Daoy (cell line): ENCODE measurements at places on chromosomes 5 and 9. TPM values are rescaled to one million over a fixed set of nuclear protein-coding genes. Genes with fewer than 3 reads are reported as not detected.

DNA sequence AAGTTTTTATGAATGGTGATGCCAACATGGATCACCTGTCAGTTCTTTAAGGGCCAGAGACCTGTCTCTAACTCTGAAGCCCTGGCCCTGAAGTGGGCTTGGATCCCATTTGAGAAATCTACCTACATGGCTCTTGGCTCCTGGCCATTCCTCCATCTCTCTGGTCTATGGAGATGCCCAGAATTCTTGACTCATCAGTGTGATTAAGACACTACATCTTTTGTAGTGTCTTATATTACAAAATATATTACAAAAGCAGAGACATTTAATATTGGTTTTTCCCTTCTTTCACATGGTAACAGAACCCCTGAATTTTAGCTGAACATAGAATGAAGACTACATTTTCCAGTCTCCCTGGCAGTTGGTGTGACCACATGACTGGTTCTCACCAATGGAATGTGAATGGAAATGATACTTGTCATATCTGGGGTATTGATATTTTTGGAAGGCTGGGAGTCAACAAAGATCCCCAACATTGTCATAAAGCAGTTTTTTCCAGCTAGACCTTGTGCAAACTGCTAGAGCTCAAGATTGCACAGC lies 198.3 kb downstream of the SREK1 start:
- no peak for DNase-seq

DNA sequence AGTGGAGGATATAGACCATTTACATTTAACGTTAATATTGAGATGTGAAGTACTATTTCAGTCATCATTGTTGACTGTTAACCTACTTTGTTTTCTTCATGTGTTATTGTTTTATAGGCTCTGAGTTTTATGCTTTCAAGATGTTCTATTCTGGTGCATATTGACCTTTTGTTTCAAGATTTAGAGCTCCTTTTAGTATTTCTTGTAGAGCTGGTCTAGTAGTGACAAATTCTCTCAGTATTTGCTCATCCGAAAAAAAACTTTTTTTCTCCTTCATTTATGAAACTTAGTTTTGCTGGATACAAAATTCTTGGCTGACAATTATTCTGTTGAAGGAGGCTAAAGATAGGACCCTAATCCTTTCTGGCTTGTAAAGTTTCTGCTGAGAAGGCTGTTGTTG lies 91.3 kb downstream of the INVS start:
- no peak for DNase-seq

GRCh38 chr5:120260651-120261050 lies 203.4 kb upstream of the PRR16 start:
- no peak for DNase-seq

DNA sequence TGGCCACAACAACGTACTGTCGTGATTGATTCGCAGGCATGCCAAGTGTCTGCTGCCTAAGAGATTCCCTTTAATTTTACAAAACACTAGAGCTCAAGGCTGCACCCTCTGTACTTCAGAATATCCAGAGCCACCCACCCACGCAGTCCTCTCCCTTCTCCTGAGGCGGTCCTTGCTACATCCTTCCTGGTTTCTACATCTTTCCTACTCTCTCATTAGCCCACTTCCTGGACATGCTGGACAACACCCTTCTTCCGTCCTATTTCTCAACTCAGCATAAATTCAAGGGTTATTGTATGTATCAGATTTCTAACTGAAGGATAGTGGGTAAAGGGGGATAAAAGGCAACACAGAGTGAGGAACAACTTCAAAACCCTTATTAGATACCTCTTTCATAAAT lies 148.4 kb upstream of the MAP3K1 start:
- DNase-seq = no peak

DNA sequence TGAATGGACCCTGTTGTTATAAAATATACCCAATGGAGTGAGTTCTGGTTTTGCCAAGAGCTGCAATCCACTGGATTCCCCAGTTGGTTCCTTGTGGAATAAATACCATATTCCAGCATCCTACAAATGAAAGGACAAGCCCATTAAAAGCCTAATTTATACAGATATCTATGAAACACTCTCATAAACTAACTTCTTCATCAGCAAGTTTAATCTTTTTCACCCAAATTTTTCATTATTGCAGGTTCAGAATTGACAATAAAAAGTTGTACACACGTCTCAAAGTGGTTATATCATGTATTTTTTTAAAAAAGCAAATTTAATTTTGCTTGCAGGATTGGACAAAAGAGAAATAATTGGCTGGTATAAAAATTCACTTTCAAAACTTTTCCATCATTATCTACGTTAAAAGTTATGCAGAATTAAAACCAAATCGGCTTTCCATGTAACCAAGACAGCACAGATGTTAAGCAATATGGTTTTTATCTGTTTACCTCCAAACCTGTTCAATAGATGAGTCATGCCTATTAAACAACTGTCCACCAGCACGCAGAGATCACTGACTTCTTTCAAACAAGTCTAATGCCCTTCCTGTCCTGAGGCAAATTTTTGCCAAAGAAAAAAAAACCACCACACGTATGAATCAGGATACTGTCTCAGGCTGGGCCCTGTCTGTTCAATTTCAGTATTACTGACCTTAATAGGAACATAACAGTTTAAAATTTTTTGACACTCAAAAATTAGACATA lies 42.5 kb downstream of the CEMIP2 start:
- peak; percentile 66 for DNase-seq

ANKRD18A gene
- 1.1 and 1.5 TPM in 2 replicates for total RNA-seq

PARP8 gene
- 9.5 and 11.5 TPM in 2 replicates for total RNA-seq

DNA sequence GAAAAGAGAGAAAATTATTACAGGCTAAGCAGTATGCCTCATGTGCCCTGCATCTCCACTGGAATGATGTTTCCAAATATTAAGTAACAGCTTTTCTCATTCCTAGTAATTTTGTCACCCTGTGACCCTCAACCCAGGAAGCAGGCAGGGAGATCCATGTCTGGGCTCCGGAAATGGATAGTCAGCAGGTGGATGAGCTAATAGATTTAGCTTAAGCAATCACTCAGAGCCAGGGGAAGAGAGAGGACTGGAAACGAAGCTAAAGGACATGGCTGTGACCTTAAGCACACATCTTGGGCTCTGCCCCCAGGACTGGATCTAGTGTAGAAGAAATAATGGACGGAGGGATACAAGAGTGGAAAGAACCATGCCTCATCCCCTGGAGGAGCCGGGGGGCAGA lies 89.5 kb downstream of the ARSB start:
- no peak for DNase-seq

GRCh38 chr5:109485030-109485429 lies 75.3 kb upstream of the PJA2 start:
- DNase-seq = peak; percentile 37

DNA sequence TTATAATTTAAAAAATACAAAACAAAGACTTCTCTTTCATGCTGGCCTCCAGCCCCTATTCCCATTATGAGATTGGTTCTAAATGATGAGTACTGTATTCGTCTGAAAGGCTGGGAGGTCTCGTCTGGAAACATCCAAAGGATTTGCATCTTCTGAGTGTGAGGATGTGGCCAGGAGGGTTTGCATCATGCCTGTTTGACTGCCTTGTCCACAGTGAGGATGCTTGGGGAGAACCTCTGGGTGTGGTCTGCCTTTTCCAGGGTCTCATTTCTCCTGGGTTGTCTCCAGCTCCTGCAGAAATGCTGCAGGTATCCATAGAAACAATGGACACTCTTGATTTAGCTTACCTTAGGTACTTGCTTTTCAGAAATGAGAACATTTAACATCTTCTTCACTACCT lies 26.4 kb upstream of the CXCL14 start:
- DNase-seq = no peak

ARHGAP26 gene
- 5.8 and 7.7 TPM in 2 replicates for total RNA-seq

PTGES gene
- total RNA-seq = 3.9 and 4.5 TPM in 2 replicates

DNA sequence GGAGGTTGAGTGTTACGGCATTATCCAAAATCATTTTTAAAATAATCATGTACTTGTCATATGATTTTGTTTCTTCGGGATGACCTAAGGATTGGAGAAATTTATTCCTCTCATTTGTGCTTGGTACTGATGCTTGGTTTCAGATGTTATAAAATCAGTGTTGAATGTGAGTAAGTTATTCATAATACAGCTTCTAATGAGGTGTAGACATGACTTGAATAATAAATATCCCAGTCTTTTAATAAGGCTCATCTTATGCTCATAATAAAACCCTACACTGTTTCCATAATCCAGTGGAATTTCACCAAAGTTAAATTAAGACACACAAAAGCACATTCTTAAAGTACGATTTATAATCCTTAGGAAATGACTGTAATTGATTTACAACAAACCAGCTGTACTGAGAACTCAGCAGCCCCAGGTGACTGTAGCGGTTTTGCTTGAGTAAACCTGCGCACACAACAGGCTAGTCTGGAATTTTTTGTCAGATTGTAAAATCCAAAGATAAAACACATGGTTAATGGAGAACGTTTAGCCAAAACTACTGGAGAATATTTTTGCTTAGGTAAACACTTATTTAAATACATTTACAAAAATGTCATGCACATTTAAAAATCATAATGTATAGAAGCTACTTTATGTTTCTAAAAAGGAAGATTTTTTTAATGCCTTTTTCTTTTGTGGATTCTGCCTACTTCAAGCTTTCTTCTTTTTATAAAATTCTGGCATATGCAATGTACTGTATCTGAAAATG lies 609.8 kb upstream of the GRAMD2B start:
- no peak for DNase-seq
